ENCODE measurements at places on chromosomes 4 and X.

DNA sequence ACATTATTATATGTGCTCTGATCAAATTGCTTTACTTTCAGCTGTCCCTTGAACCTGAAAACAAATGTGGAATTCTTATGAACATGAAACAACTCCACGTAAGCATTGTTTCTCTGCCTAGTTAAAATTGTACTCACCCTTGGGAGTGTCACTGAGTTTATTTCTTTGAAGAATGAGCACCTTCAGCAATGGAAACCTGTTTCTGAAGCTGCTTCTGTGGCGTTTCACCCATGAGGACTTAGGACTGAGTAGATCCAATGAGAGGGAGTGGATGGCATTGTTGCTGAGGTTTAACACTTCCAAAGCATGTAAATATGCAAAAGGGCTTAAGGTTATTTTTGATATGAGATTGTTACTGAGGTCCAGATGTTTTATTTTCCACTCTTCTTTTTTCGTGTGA is 3.2 kb downstream of the LRRC66 start:
- DNase-seq, result no peak

GRCh38 chr4:27986476-27986875 is 1125.8 kb downstream of the STIM2 start:
- no peak for DNase-seq

DNA sequence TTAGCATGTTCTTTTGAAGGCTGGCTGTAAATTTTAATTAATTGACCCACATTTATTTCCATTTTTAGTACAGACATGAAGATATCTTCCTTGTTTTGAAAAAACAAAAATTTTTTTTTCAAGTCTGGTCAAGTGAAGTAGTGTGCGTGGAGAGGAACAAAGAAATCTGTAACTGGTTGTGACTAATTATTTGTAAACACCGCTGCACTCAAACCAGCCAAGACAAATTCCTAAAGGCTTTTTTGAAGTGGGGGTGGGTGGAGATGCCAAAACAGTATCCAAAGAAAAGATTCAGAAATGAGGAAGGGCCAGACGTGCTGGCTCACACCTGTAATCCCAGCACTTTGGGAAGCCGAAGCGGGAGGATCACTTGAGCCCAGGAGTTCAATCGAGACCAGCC is 88.3 kb downstream of the SHROOM2 start:
- peak; percentile 47 for DNase-seq

- DNase-seq, result no peak
Measured at GRCh38 chr4:48360285-48361011, 19.1 kb downstream of the SLAIN2 start.

DNA sequence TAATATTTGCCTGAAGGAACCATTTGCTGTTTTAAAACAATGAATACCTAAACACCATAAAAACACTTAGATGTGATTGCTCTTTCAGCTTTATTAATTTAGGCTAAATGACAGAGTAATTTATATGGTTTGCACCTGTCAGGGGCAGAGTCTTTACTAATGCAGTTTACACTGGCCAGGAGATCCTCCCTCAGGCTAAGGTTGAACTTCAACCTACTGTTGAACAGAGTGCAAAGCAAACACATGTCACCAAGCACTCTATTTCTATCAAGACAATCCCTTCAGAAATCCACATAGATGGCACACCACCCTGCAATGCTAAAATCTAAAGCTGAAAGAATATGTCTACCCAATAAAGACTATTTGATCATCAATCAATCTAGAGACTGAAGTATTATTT is 147.3 kb downstream of the KLHL13 start:
- no peak for DNase-seq

- DNase-seq, result no peak
Measured at GRCh38 chr4:23038626-23039491, 346.1 kb downstream of the GBA3 start.

- no peak for DNase-seq
Measured at GRCh38 chr4:153227469-153228075, 23.3 kb downstream of the TRIM2 start.

DNA sequence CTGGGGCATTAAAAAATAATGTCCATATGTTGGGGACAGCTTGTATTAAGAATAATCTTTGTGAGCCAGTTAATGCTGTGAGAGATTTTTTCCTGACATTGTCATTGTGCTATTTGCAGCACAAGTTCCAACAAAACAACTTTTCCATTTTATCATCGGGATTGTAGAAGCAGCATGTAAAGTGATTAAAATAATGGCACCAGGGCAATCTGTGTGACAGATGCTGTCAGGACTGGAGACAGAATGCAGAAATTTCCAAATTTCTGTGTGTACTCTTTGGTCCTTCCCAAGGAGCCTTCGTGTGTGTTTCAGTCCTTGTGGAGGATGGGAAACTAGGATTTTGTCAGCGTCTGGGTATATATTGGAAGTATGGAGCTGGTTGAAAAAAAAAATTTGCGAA is 101.5 kb upstream of the LIMCH1 start:
- no peak for DNase-seq

DNA sequence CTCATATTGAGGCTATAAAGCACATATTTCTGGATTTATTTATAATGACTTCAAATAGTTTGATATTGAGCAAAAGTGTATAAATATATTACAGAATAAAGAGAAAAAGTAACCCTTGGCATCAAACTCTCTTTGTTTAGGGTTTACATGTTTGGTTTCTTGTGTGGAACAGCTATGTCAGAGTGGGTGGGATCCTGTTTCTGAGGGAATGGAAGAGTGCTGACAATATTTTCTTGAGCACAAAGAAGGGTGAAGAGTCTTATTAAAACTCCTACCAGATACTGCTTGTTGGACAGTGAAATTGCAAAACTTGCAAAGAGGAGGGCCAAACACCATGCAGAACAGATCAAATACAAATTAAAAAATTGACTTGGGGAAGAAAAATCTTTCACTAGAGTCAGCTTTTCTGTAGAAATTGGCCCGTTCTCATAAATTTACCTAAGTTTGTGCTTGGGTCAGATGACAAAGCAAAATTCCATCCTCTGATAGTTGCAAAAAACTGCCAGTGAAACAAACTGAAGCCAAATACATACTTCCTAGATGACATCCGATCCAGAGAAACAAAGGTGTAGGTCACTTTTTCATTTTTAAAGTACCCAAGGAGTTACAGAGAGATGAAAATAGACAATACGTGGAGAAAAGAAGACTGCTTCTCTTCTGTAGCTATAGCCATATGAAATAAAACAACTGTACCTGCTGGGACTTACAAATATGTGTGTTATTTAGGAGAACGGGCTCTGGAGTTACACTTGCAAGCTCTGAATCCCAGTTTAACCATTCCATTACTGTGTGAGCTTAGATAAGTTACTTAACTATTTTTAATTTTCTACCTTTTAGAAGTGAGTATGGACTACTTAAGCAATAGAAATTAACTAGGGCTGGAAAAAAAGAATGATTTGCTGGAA is 133.3 kb downstream of the MAML3 start:
- no peak for DNase-seq

DNA sequence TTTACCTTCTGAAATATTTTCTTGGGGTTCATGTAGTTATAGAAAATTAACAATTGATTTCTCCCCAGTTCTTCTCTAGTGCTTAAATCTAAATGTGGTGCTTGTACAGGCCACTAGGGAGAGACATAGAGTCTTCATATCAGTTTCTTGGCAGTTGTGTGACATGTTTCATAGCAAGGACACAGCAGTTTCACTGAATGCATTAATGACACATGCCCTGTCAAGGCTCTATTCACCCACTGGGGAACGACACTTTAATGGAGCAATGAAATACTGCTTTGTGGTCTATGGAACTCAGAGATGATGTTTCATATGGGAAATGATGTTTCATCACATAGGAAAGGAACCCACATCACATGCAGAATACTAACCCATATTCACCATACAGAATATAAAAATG is 2.8 kb downstream of the VEGFC start:
- no peak for DNase-seq

GRCh38 chr4:37132351-37132974 is 112.1 kb upstream of the NWD2 start:
- no peak for DNase-seq

GRCh38 chrX:64204252-64204651 is 1.3 kb downstream of the AMER1 start:
- DNase-seq, result no peak

DNA sequence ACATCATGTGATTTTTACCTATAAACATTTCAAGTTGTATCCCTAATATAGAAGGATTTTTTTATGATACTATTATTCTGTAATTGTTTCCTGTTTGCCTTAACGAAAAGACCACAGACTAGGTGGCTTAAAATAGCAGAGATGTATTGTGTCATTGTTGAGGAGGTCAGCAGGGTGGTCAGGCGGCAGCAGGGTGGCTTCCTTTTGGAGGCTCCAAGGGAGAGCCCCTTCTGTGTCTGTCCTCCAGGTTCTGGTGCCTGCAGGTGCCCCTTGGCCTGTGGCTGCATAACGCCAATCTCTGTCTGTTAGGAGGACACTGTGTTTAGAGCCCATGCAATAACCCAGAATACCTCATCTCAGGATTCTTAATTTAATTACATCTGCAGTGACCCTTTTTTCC is 118.1 kb downstream of the TBL1X start:
- DNase-seq, result no peak

- no peak for DNase-seq
Measured at GRCh38 chrX:139691843-139692505, 16.0 kb downstream of the MCF2 start.

GRCh38 chrX:28693101-28693500 is 105.9 kb downstream of the IL1RAPL1 start:
- no peak for DNase-seq

- DNase-seq, result no peak
Measured at GRCh38 chrX:84907324-84907968, 96.2 kb upstream of the APOOL start.

- no peak for DNase-seq
Measured at GRCh38 chrX:65866773-65867172, 173.1 kb downstream of the VSIG4 start.

GRCh38 chr4:5084911-5085475 is 33.7 kb downstream of the STK32B start:
- no peak for DNase-seq

DNA sequence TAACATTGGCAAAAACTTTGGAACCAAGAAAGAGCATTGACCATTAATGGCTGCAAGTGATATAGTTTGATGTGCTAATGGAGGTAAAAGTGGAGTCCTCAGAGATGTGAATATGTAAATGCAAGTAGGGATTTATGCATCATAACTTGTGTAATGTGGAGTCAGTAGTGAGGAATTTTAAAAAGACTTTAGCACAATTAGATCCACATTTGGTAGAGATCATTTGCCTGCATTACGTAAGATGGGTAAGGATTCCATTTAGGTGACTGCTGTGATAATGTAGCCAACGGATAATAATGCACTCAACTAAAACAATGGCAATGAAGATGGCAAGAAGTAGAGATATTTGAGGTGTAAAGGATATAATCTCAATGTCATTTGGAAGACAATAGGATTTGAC is 1128.4 kb downstream of the ADGRL3 start:
- no peak for DNase-seq

- peak; percentile 71 for DNase-seq
Measured at GRCh38 chr4:97142893-97143292, 1000.4 kb downstream of the STPG2 start.

DNA sequence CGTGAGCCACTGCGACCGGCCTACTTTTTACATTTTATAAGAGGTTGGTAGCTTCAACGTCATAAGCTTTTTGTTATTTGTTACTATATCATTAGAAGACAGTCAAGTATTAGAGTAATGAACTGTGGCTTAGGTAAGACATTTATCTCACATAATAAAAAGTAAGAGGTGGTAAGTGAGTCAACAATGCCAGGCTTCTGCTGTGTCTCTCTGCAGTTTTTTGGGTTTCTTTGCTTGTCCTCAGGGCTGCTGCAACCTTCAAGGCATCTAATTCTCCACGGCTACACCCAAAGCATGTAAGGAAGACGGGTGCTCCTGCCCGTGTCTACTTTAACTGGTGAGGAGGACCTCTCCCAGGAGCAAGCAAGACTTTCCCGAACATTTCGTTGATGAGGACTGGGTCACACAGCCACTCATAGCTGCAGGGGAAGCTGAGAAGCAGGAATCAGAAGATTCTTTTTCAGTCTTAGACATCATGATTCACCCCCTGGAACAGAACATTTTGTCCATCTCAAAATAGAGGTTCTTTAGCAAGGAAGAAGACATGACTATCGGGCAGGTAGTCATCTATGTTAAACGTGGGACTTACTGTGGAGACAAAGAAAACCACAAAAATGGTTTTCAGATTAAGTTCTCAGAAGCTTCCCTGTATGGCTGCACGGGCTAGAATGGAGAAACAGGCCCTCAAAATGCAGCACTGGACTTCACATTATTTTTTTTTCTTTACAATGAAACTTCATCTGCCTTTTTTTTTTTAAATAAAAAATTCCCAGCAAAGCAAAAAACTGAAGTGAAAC is 13.0 kb upstream of the RHOH start:
- no peak for DNase-seq

- DNase-seq, result no peak
Measured at GRCh38 chrX:153968255-153968654, 3.4 kb downstream of the HCFC1 start.

- no peak for DNase-seq
Measured at GRCh38 chrX:43836435-43837184, 45.6 kb downstream of the MAOB start.

- no peak for DNase-seq
Measured at GRCh38 chr4:73895201-73896175, 26.3 kb downstream of the CXCL1 start.
